ENCODE measurements at places on chromosomes 3 and 15.
A peak's percentile ranks its signal among the peaks of the same experiment; 100 is the strongest.

DNA sequence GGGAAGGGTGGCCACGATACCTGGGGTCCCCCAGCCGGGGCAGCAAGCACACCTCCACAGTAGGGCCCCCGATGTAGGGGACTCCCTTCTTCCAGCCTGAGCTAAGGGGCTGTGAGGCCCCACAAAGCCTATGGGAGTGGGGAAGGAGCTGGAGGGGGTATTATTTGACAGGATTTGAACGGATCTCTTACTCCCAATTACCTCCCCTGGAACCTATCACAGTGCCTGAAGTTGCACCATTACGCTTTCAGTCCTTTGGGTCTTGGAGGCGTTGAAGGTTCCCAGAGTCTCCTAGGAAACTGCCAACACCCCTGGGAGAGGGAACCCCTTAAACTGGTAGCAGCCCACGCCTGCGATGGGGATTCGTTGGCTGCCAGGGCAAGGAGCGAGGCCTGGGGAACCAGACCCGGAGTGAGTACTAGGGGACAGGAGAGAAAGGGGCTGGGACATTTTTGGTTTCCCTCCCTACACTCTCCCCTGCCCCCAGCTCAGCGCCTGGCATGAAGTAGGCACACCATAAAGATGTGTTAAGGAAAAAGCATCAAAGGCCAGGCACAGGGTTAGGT is 409 bp upstream of the LHFPL4 start:
- no peak for DNase-seq

GRCh38 chr15:82540055-82540983 is at the start of gene RPS17:
Gene RPS17, minus strand, starts transcription at chr15:82540457. Its CDS starts 29 bp downstream, at chr15:82540428.
- peak; percentile 95 for DNase-seq

DNA sequence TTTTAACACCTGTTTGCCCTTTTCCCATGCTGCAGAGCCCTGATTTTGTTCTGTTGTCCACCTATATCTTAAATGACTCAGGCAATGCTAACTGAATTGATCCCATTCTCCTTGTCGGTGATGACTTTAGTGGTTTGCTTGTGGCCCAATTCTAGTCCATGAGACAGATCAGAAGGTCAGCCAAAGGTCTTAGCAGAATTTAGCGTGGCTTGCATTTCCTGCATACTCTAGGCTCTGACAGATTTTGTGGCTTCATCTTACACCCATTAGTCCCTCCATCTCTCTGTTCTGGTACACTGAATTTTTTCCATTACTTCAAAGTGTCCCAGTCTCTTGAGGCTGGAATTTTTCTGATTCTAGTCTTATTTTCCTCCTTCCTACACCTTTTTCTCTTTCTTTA is 161.9 kb downstream of the STAC start:
- no peak for DNase-seq

DNA sequence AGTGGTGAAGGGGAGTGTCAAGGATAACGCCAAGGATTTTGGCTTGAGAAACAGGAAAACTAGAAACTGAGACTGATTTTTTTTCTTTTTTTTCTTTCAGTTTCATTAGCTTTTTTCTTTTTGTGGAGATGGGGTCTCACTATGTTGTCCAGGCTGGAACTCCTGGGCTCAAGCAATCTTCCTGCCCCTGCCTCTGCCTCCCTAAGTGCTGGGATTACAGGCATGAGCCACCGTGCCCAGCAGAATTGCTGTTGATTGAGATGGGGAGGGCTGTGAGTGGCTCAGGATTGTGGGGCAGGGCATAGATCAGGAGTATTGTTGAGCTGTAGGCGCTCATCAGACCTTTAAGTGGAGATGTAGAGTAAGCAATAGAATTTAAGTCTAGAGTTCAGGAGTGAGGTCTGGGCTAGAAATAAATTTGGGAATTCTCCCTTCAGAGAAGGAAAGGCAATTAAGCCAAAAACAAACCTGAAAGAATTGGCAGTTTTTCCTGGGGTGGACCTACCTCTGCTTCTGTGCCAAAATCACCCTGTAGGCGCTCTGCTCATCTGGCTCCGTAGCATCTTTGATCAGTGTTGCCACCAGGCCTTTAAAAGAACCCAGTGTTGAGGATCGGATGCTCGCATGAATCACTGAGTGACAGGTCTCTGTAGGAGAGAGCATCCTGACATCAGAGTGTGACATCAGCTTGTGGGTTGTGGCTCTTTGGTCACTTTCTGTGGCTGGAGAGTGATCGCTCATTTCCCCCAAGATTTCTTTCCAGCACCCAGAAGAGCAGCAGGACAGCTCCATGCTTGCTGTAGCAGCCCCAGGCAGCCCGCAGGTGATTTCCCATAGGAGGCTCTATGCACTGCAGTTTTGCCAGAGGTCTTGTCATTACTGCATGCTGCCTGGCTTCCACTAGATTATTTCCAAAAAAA is 15.8 kb downstream of the ABHD17C start:
- DNase-seq, result no peak

DNA sequence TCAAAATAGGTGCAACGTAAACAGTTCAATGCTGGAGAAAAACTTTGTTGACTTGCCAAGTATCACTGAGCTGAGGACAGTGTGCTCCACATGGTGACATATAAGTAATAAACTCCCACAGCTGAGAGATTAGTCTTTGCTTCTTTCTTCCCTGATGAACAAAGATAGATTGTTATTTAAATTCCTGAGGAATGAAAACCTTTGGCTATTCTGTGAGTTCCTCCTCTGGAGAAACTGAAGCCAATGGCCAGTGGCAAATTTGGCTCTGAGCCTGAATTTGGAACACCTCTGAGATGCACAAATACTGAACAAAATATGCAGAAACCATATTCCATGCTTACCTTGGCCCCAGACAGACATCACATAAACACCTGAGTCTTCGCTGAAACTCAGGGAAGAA is 63.3 kb downstream of the RPL22L1 start:
- DNase-seq, result no peak

DNA sequence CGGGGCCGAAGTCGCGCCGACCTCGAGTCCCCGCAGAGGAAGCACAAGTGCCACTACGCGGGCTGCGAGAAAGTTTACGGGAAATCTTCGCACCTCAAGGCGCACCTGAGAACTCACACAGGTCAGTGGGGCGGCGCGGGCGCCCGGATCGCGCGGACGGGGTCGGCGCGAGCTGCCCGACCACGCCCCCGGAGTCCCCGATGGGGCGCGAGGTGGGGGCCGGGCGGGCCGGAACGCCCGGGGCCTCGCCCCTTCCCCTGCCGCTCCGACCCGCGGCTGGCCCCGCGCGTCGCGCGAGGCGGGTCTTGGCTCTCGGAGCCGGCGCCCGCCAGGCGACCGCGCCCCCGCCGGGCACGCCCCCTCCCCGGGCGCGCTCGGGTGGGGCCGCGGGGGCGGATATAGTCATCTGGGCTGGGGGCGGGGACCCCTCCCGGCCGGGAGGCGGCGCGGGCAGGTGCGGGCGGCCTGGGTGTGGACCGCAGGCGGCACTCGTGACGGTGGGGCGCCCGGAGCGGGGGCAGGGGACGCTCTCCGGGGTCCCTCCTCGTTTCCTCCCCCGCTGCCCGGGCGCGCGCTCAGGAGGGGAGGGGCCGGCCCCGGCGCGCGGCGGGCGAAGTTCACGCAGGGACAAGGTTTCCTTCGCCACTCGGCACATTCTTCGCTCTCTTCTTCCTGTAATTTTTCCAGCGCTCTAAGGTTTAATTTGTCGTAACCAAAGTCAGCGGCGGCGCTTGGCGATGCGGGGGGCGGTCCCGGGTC is 1.2 kb downstream of the KLF13 start:
- DNase-seq, result peak; percentile 95

DNA sequence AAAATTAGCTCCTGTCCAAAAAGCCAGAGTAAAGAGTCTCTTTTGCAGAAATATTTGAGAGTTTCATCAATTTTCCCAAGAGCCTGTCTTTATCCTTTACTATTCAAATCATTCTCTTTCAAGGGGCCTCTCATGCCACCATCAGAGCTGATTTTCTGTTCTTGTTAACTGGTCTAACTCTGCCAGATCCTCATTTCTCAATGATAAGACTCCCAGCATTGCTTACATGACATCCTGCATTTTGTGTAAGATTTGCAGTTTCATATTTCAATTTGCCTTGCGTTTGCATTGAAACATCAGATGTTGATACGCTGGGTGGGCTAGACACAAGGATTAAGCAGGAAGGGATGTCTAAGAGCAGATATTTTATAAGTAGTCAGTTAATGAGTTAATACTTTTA is 228.7 kb downstream of the TBL1XR1 start:
- DNase-seq, result no peak

- no peak for DNase-seq
These were observed 11.7 kb upstream of the CMTM7 start for GRCh38 chr3:32379831-32380500.

GRCh38 chr15:25051399-25052154 is 96.8 kb downstream of the SNRPN start:
- no peak for DNase-seq

DNA sequence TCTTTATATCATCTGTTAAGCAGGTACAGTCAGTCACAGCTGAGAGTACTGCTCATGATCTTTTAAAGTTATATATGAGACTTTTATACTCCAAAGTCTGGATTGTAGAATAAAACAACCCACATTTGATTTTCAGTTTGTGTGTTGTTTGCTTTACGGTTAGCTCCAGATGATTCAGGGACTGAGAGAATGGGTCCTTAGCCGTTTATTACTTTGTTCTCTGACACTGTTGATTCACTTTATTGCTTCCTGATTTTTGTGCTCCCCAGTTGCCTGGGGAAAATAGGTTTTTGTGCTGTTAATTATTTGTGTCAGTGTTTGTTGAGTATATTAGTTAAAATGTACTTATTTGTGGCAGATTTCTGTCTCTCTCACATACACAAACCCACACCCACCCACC is 8.6 kb upstream of the EBLN2 start:
- DNase-seq, result peak; percentile 57

DNA sequence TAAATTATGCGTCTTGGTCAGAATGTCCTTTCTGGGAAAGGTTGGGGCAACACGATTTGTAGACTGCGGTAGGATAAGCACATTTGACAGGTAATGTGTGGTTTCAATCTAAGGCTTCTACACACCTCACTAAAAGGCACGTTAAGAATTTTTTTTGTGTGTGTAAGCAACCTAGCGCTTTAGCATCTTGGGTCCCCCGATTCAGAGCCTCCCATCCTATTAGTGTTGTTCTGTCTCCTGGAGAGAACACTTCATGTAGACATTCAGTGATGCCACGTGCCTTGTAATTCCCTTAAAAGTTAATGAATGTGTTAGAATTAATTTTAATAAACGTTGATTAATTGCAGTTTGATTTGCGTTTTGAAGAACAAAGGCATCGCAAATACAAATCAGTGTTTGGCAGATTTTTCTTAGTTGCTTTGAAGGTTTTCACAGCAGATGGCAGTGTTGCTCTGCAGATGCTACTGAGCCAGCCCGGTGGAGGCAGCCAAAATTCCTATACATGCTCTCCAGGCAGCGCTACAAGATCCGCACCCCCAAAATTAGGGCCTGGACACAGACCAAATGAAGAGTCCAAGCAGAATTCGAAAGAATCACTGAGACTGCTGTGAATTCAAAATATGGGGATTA is 63.5 kb downstream of the OTOL1 start:
- DNase-seq, result peak; percentile 42

DNA sequence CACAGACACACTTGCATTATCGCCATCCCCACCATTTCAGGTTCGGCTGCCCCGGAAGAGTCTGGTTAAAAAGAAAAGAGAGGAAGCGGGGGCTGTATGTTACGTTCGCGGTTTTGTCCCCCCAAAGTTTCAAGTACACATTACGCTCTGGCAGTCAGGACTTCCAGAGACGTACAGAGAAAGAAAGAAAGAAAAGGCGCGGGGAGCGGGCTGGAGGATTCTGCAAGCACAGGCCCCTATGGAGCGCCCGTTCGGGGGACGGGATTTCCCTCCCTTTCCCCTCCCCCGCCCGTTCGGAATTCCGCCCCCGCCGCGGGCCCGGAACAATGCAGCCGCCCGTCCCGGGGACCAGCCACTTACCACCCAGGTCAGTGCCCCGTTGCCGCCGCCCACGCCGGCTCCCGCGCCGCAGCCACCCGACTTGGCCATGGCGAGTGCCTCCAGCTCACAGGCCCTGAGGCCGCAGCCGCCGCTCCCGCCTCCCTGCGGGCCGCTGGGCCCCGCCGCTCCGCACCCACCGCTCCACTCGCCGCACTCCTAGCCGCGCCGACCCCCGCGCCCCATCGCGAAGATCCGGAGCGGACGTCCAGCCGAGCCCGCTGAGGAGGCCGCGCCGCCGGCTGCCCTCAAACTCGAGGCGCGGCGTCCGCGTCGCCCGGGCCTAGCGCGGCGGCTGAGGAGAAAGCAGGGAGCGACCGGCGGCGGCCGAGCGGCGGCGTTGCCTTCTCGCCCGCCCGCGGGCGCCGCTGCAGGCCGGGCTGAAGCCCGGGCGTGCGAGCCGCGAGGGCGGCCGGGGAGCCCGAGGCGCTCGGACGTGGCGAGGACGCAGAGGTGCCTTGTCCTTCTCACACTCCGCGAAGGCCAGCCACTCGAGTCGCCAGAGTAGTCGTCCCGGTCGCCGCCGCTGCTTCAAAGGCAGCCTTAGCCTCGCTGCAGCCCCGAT is 567 bp downstream of the TOP2B start:
- DNase-seq, result peak; percentile 52
